Natural killer cell (primary cell): ENCODE measurements at places on chromosomes 16 and 17. TPM values are rescaled to one million over a fixed set of nuclear protein-coding genes. Genes with fewer than 3 reads are reported as not detected.

GRIN2A gene
- total RNA-seq: not detected

DNA sequence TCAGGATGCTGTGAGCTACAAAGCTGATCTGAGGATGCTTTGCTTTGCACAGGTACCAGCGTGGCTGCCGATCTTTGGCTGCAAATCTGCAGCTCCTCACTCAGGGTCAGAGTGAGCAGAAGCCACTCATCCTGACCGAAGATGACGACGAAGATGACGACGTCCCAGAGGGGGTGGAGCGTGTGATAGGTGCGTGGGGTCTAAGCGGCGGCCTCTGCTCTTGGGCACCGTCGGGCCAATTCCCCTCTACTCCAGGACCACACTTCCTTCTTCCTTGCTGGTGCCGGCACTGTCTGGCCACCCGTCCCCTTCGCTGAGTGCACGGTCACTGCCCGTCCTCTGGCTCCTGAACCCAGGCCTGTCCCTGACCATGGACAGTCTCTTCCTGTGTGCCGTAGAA lies 34.0 kb downstream of the ZNF750 start:
- no peak for DNase-seq

DNA sequence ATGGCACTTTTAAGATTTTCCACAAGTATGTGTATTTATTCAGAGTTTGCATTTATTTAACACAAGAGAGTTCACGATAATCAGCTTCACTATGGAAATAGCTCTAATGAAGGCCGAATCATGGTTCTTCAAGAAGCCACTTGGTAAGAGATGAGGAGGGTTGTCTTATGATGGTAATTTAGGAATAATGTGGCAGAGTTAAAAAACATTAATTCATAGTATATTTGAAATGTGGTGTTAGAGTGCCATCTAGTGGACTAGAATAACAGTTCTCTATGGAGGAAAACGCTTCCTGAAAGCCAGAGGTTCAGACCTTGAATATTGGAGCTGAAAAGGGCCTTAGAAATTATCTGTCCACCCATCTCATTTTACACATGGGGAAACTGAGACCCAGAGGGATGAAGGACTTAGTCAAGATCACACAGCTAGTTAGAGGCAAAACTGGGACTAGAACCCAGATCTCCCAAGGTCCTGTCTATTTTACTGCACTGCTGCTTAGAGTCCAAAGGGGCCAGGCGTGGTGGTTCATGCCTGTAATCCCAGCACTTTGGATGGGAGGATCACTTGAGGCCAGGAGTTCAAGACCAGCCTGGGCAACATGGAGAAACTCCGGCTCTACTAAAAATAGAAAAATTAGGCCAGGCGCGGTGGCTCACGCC lies 33.8 kb upstream of the KPNB1 start:
- no peak for DNase-seq

DNA sequence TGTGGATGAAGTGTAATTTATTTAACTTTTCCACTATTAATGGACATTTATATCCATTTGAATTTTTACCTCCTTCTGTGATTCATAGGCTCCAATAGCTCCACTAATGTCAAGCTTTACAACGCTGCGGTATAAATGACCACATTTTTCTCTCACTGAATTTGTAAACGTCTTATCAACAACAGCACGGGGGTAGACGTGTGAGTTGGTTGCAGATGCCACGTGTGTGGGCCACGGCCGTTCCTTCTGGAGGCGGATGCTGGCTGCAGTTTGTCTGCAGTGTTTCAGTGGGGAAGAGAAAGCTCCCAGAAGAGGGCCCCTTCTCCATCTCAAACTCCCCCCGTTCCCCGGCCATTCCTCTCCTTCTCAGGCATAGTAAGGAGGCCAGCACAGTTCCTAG lies 68.2 kb upstream of the XYLT1 start:
- DNase-seq: no peak

- DNase-seq: no peak
These were observed 15.6 kb upstream of the PMFBP1 start for GRCh38 chr16:72187551-72187950.

C16orf46 gene
- not detected for total RNA-seq

- no peak for DNase-seq
These were observed 183.2 kb downstream of the ZNF423 start for GRCh38 chr16:49672753-49673152.

GRCh38 chr16:50400312-50400966 lies 31.7 kb upstream of the BRD7 start:
- no peak for DNase-seq
